GOT3 (cell line): ENCODE measurements at places on chromosomes 11 and 22.

- peak; percentile 34 for DNase-seq
These were observed at the start of gene CRYAB for GRCh38 chr11:111911563-111912401. Gene CRYAB, minus strand, starts transcription at chr11:111911770. Its CDS starts 46 bp downstream, at chr11:111911724.

DNA sequence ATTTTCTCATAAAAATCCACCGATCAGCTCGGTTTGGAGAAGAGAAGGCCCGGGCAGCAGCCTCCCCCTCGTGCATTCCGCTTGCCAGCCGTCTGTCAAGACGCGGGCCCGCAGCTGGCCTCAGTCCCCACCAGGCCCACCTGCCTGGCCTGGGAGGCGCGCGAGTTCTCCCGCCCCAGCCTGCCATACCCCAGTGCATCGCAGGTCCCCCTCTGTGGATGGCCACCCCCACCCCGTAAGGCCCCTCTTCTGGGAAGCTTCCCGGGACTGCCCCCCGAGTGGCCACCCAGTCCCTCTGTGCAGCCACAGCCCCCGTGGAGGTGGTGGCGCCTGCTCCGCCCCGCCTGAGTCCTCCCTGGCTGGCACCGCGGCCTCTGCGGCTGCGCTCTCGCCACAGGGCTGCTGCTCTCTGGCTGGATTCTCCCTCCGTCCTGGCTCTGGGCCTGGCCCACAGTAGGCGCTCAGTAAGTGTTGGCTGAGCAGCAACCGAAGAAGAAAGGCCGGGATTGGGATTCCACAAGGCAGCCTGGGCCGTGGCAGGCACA is 74.0 kb upstream of the TCF20 start:
- no peak for DNase-seq

- no peak for DNase-seq
These were observed 879.0 kb upstream of the CCDC90B start for GRCh38 chr11:84165139-84165538.

- peak; percentile 0 for DNase-seq
These were observed 931 bp downstream of the CADM1 start for GRCh38 chr11:115503083-115503885.

- DNase-seq = no peak
These were observed 42.2 kb downstream of the BUD13 start for GRCh38 chr11:116730601-116731000.

- DNase-seq = no peak
These were observed 14.7 kb downstream of the OTUB1 start for GRCh38 chr11:64000740-64001483.

GRCh38 chr11:73889536-73889935 is 12.7 kb downstream of the PAAF1 start:
- DNase-seq = no peak

DNA sequence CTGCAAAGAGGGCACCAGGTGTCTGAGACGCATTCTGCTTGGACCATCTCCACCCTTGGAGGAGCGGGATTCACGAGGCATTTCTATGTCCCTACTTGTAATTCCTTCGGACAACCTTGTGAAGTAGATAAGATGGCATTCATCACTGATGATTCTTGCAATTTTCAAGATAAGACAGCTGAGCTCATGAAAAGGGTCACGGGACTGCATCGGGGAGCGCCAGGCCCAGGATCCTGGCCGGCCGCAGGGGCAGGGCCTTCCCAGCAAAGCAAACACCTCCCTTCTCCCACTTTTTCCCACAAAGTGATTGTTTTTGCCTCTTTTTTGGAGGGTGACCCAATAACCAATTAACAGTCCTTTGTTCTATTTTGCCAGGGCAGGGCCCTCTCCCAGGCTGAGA is 8.4 kb downstream of the LIF start:
- no peak for DNase-seq

DNA sequence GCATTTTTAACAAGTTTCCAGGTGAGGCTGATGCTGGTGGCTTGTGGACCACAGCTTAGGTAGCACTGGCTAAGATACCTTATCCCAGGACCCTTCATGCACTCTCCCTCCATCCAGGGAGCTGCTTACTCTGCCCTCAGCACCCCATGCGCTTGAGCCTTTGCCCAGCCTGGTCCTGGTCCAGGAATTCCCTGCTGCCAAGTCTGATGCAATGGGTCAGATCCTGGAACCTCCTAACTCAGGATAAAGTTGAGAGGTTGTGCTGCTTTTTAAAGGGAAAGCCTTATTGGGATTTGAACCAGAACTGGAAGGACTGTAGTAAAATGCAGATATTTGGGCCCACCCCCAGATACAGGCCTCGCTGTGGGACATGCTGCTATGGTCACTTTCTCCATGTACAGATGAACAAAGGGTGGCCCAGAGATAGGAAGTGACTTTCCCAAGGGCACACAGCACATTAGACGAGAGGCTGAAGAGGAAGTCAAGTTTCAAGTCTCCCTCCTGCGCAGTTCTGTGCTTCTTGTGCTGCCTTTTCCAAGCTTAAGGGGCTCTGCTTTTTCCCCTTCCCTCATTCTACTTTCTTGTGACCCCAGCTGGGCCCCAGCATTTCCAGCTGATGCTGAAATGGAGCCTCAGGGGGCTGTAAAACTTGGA is 824 bp upstream of the LGALS12 start:
- no peak for DNase-seq

DNA sequence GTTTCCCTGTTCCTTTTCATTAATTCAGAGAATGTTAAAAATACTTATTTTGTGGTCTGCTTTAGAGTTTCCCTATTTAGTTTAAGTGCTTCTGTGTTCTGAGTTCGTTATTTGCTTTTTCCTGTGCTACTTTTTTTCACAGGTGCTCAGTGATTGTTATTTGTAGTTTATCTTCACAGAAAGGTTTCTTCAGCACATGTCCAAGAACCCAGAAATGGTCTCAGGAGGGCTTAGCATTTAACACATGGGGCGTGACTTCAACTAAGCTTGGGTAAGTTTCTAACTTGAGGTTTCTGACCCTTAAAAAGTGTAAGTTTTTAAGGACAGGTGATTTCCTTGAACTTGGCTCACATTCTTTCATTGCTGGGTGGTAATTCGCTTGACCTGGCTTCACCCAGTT is 157.3 kb downstream of the AASDHPPT start:
- no peak for DNase-seq

GRCh38 chr11:502288-503178 is 4.5 kb downstream of the RNH1 start:
- DNase-seq = no peak

DNA sequence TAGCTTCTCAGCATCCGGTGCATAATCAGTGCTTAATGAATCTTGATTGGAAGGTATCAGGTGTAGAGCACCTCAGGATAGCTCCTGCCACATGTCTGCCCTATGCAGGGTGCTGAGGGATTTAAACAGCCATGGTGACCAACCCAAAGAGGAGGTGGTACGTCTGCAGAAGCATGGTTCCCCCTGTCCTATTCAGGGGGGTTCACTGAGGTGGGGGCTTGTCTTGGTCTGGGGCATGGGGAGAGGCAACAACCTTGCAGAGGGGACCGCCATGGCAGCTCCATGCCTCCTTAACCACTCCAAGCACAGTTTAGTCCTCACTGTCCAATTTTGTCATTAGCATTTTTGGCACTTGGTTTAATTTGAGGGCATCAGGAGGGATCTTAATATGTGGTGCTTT is 24.9 kb downstream of the UBE2L3 start:
- no peak for DNase-seq

DNA sequence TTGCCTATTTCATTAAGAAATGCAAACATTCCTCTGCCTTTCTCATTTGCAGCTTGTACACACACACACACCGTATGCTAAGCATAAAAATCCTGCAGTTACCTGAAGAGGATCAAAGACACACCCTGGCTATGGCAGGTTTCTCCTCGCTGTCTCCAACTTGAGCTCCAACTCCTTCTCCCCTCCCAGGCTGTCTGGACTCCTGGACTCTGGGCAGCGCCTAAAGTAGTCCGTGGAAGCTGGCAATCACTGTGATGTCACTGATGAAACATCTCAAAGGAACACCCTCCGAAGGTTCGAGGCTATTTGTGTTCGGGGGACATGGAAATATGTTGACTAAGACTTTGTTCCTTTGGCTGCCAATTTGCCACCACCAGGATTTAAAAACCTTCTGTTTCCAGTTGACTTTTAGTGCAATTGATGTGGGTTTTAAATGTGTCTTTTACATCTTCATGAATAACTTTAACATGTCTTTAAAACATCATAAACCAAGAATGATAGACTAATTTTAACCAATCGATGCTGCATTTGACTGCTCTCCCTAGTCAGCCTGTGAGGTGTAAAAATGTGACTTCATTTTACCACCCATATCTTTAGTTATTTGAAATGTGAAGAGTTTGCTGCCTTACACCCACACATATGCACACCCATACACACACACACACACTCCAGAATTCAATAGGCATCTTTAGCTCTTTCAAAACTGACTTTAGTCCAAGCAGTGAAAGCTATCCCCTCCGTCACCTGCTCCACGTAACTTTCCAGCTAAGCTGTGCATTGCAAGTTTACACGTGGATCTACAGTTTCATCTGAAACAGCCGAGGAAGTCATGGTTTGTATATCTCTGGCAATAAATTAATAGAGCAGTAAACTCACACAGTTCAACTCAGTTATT is at the start of gene SLN:
Gene SLN (minus strand): TSS at position 196 of the 895 bp plus-strand sequence.
- no peak for DNase-seq

DNA sequence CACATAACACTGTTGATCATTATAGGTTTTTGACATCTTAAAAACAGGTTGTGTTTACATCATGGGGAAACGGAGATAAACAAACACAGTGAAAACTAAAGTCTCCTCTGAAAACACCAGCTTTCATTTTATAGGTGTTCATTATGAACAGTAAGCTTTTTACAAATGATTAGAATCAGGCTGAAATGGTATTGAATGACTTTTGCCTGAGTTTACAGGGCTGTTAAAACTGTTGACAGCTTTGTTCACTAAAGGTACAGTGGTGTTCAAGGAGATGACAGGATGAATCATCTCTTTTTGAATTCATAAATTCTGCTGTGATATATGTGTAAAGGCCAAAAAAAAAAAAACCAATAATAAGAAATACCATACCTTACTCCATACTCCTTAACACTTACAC is 184.6 kb upstream of the CNTN5 start:
- no peak for DNase-seq

- no peak for DNase-seq
These were observed 86.1 kb upstream of the WNT7B start for GRCh38 chr22:46062971-46063631.

- DNase-seq = no peak
These were observed 431.8 kb downstream of the ETS1 start for GRCh38 chr11:128155590-128155989.

GRCh38 chr11:77967121-77967520 is 27.3 kb downstream of the INTS4 start:
- no peak for DNase-seq

DNA sequence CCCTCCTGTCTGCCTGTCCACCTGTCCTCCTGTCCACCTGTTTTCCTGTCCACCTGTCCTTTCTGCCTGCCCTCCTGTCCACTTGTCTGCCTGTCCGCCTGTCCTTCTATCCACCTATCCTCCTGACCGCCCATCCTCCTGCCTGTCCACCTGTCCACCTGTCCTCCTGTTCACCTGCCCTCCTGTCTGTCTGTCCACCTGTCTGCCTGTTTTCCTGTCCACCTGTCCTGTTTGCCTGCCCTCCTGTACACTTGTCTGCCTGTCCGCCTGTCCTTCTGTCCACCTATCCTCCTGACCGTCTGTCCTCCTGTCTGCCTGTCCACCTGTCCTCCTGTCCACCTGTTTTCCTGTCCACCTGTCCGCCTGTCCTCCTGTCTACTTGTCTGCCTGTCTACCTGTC is 682.8 kb downstream of the TBC1D22A start:
- DNase-seq = no peak

DNA sequence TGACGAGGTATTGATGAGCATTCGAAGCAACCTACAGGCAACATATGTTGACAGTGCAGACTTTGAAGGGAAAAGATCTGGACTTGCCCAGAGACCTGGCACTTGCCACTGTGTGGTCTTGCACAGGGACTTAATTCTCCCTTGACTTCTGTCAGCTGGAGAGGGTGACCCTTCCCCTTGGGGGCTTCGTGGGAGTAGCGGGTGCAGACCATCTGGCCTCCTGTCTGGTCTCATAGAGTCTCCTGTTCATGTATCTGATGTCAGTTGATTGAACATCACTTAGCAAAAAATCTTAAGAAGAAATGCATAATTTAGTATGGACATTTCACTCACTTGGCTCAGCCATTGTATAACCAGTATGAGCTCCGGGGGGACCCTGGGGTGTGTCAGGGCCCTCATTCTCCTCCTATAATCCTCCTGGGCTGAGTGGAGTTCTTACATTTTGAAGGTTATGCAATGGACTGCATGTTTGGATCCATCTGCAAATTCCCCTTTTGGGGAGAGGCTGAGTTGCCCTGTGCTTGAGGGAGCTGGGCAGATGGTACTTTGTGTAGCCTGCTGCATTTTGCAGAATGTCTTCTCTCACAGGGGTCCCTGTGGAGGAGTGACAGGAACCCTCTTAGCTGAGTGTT is 13.0 kb downstream of the BCR start:
- DNase-seq = no peak

GRCh38 chr11:67303835-67304411 is 593 bp downstream of the SSH3 start:
- DNase-seq = no peak

GRCh38 chr11:33531743-33532181 is 168.9 kb downstream of the C11orf91 start:
- DNase-seq = peak; percentile 52

- DNase-seq = no peak
These were observed 35.9 kb downstream of the MYO18B start for GRCh38 chr22:25777870-25778269.

- no peak for DNase-seq
These were observed 93.5 kb upstream of the ANO1 start for GRCh38 chr11:69984457-69985261.

DNA sequence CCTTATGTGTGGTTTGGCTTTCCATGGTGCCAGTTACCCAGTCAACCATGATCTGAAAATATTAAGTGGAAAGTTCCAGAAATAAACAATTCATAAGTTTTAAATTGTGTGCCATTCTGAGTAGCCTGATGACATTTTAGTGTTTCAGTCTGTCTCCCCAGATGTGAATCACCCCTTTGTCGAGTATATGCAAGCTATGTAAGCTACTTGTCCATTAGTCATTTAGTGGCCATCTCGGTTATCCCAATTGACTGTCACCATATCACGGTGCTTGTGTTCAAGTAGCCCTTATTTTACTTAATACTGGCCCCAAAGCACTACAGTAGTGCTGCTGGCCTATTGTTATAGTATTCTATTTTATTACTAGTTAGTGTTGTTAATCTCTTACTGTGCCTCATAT is 44.9 kb downstream of the ATG16L2 start:
- DNase-seq = no peak

DNA sequence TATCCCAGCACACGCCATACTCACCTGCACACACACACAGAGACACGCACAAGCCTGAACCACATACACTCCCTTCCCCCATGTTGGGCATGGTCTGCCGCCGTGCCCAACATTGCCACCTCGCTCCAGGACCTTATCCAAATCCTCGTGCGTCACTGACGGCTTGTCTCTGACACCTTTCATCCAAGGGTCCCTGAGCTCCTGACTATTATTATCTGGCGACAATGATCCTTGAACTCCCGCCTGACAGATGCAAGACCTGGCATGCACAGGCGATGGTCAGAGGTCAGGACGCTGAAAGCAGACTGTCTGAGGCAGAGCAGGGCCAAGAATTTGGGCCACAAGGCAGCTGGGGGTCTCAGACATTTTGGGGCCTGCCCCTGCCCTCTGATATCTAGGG is 4.2 kb downstream of the MB start:
- DNase-seq = no peak

- DNase-seq = no peak
These were observed 30.4 kb downstream of the SHANK3 start for GRCh38 chr22:50702821-50703725.

- DNase-seq = no peak
These were observed 41.1 kb upstream of the TPBGL start for GRCh38 chr11:75199412-75199955.
